ELR (cell line): ENCODE measurements at places on chromosomes 12 and 14.
A peak's percentile ranks its signal among the peaks of the same experiment; 100 is the strongest.

- no peak for DNase-seq
Measured at GRCh38 chr12:9992296-9992695, 6.6 kb downstream of the CLEC1B start.

DNA sequence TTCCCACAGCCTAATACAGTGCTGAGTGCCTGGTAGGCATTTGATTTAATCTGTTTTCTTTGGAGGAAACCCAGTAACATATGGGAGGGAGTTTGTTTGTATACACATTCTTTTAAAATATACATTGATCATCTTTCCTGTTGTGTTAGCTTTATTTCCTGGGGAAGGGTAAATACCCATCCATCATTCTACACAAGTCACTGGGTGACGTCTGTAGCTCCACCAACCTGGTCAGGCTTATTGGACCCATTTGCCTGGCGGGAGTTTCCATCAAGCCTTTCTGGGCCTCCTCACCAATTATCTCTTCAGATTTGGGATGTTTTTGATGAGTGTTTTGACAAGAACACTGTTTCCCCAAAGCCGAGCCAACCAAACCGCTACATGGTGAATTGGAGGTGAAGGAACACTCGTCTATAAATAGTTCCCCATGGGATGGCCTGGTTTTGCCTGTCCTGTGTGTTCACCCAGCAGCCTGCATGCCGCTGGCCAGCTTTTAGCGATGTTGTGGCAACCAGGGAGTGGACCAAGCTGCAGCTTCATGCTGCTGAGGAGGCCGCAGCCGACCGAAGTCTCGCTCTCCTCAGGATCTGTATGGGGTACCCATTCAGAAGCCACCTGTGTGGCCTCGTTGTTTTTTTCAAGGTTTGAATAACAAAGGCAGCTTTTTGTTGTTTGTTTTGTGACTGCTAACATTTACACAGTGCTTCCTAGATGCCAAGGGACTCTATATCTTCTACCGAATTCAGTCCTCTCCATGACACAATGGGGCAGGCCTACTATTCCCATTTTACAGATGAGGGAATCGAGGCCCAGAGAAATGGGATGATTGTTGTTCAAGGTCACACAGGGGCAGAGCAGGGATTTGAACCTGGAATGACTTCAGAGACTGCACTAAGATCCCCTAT, 22.6 kb downstream of the PLXNC1 start:
- DNase-seq, result no peak

DNA sequence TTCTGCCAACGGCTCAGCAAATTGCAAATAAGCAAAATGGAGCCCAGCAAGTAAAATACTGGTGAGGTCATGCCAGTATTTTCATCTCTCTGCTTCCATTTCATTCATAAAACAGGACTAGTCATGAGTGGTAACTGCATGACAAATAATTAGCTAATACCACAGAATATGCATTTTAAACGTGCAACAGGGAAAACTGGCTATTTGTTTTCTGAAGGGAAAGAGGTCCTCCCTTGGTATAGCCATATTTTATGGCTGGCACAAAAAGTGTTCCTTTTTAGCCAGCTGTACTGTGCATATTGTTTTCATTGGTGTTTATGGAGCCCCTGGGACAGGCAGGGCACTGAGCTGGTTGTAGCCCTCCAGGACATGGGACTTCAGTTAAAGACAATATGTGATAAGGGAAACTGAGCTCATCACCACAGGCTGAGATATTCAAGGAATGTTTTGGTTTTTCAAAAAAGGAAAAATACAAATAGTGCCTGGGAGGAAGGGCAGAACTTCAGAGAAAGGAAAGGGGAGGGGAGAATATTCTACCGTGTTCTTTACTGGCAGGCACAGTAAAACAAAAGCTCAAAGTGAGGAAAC, 26.1 kb upstream of the FOXN3 start:
- DNase-seq, result peak; percentile 44

- DNase-seq, result no peak
Measured at GRCh38 chr12:114529966-114530365, 124.0 kb upstream of the TBX5 start.

- no peak for DNase-seq
Measured at GRCh38 chr12:33795536-33795935, 226.8 kb upstream of the ALG10 start.

- DNase-seq, result peak; percentile 39
Measured at GRCh38 chr12:31574803-31575575, 15.9 kb downstream of the DENND5B start.

GRCh38 chr14:56902385-56902784, 92.1 kb upstream of the OTX2 start:
- no peak for DNase-seq
